Astrocyte of the spinal cord (primary cell): ENCODE measurements at places on chromosomes 2 and 18.

DNA sequence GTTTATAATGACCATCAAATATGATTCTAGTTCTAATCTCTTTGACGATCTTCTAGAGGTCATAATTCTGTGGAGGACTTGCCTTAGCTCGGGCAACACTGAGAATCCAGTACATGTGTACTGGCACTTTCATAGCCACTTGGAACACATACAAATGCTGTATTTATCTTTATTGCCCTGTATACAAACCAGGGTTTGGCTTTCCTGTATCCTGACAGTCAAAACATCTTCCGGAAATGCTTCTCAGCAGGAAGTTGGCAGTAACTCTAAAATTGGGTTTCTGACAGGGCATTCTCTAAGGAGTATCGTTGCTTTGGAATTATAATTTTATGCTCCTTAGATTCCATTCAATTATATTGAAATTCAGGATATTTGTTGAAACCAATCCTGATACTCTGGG lies 643.6 kb downstream of the NRXN1 start:
- no peak for DNase-seq

- peak; percentile 60 for DNase-seq
These were observed 214.6 kb downstream of the TRIB2 start for GRCh38 chr2:12931186-12931844.

- DNase-seq, result peak; percentile 85
These were observed 8.7 kb downstream of the CHMP1B start for GRCh38 chr18:11859903-11860407.

DNA sequence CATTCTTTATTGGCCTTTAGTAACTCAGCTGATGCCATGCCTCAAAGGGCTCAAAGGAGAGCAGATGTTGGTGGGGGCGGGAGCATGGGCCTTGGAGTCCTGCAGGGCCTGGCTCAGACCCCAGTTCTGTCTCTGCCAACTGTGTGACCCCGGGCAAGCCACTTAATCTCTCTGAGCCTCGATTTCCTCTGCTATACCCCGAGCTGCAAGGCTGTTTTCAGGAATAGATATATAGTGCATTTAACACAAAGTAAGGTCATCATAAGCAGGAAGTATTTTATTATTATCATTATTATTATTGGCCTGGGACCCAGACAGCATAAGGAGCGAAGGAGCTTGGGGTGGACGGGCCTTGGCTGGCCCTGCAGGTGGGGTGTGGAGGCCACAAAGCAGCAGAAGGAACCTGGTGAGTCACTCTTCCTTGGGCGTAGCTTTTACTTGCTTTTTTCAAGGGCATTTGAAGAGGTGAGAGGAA lies 162.7 kb downstream of the INHBB start:
- peak; percentile 65 for DNase-seq

DNA sequence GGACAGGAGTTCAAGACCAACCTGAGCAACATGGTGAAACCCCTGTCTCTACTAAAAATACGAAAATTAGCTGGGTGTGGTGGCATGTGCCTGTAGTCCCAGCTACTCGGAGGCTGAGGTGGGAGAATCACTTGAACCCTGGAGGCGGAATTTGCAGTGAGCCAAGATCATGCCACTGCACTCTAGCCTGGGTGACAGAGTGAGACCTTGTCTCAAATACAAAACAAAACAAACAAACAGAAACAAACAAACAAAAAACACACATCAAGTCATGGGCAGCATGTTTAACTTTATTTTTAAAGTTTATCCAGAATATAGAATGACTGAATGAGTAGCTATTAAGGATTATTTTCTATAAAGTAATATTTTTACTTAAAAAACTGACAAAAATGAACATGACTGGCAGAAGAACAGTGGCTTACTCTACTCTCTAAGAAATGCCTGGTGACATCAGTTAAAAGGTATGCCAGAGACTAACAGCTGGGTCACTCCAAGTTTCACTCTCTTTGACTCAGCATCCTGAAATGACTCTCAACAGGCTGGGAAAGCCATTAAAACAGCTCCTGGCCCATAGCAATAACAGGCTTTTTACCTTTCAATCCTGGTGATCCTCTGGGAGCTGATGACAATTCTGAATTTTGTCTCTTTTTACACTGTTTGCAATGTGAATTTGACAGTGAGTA lies 281.6 kb upstream of the STON1 start:
- DNase-seq, result peak; percentile 89

DNA sequence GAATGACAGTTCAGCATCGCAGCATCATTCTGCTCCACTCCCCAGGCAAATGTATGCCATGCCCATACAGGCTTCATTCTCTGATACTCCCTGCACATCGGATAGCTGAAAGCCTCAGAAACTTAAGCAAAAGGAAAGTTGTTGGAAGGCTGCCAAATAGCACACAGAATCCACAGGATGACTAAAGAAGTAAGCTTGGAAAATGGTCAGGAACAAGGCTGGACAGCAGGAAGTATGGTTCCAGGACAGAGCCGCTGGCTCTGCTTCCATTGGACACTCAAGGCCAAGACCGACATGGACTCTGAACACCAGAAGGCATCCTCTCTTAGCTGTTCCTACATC lies 256.5 kb downstream of the CDH20 start:
- peak; percentile 77 for DNase-seq

DNA sequence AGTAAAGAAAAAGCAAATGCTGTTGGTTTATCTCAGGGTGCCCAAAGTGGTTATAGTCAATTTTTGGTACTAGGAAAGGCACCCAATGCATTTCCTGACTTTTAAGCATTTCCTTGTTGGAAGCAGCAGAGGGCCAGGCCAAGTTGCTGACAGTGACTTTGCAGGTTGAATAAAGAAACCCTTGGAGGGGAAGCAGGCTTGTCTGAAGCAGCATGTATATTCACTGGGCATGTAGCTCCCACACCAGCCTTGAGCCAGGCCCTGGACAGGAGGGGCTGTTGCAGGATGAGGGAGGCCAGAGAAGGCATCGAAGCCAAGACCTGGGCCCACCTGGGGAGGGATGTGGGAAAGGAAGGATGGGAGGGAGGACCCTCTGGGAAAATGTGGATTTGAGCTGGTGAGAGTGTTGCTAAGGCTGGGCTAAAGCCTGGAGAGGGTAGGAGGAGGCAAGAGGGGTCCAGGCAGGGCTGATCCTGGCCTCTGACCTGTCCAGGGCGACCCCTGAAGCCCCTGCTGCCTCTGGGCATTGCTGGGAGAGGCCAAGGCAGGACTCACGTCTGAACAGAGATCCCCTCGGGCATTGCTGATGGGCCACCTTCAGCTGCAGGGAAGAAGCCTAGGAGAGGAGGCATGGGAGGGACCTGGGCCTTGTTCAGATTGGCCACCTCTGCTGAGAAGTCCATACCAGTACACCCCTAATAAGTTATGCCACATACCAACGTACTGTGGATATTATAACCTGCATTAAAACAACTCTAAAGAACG lies 79.6 kb downstream of the STPG4 start:
- no peak for DNase-seq

DNA sequence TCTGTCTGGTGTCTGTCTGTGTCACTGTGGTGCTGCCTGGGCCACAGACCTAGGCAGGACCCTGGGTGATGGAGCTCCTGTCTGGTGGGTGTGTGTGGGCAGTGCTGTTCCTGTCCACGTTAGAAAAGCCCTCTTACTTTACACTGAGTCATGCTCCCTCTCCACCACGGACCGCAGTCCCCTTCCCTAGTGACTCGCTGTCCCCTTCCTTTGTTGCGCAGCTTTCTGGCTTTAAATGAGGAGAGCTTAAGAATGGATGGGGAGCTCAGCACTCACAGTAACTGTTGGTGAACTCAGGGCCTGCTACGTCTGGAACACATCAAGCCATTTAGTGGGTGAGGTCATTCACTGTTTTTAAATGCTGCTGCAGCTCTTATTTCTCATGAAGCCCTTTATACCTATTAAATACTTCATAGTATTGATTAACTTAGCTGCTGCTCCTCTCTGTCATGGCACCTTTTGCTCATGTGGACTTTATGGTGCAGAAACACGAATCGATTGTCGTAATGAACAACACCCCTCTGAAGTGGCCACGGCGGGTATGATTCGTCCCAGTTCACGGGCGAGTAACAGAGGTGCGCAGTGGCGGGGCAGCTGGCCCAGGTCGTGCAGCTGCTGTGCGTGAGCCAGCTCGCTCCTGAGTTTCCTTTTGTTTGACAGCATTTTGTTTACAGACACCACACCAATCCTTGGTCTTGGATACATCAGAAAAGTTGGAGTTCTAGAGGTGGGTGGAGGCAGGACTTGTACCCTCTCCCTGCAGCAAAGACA lies 100.4 kb downstream of the LDLRAD4 start:
- no peak for DNase-seq

DNA sequence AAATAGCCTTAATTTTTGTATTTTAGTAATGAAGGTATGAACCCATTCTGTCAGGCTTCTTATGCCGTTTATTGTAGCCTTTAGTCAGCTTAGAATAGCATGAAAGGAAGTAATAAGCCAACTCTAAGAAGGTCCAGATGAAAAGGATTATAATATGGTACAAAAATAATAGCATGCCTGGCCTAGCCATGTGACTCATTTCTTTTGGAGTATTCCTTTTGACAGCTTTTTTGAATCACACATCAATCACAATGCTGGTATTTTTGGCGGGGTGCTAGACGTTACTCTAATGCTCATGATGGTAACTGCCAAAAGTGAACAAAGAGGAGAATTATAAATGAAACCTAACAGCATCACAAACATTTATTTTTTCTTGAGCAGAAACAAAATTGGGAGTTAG lies 19.9 kb downstream of the FMNL2 start:
- DNase-seq, result no peak

- DNase-seq, result no peak
These were observed 208.4 kb downstream of the ANAPC1 start for GRCh38 chr2:111675419-111676194.

GRCh38 chr2:191811807-191812602 lies 34.9 kb downstream of the CAVIN2 start:
- DNase-seq, result peak; percentile 80

GRCh38 chr18:13463526-13464210 lies 245.1 kb downstream of the LDLRAD4 start:
- no peak for DNase-seq

GRCh38 chr18:46097431-46097800 lies 680 bp downstream of the ATP5F1A start:
- no peak for DNase-seq

GRCh38 chr2:3655871-3656761 lies 1.9 kb upstream of the ALLC start:
- no peak for DNase-seq

GRCh38 chr2:63124850-63125249 lies 74.2 kb downstream of the OTX1 start:
- no peak for DNase-seq
